ENCODE measurements at places on chromosomes 7 and 10.

DNA sequence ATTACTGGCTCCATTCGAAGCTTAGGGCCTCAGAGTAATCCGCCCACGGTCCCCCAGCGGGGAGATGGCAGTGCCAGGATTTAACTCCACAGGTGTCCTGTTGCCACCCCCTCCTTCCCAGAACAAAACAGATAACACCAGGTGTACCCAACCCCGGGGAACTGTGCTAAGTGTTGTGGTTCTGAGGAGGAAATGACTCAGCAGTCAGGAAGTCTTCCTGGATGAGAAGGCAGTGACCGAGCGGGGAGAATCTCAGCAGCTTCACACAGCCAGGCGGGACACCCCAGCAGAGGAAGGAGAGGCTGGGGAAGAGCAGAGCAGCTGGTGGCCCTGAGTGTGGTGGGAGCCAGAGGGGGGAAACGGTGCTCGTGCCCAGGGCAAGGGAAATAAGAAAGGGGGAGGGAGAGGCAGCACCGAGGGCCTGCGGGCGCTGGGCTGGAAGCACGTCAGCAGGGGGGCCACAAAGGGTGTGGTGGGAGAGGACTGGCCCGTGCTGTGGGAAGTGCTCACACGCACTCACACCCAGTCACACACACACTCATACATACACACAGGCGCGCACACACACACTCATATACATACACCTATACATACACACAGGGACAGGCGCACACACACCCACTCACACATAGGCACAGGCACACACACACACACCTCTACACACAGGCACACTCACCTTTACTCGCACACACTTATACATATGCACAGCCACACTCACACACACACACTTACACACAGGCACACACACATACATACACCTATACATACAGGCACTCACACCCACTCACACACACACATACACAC, 59.8 kb upstream of the CHST15 start:
- peak; percentile 34 for DNase-seq

GRCh38 chr10:65294329-65294728, 1631.5 kb upstream of the LRRTM3 start:
- no peak for DNase-seq

DNA sequence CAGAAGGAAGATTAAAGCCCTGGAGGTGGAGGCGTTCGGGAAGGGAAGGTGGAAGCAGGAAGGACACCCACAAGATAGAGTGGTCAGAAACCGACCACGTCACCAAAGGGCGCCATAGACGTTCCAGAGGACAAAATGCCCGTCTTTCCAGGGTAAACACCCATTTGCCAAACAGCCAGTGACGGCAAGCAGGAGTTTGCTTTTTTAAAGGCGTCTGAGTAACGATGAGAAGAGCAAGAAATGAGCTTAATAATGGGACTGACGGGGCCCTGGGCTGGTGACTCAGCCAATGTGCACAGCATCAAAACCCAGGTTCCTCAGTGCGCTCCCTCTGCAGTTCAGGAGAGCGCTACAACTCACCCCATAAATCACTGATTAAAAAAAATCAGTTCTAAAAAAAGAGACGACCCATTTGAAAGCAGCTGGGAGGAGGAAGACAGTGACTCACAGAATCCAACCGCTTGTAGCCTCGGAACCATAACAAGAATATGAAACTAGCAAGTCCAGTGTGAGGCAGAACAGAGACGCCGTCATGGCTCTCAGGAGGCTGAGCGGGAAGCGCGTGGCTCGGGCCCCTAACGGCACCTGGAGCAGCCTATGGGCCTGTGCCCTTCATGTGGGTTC, 5.9 kb downstream of the DIP2C start:
- no peak for DNase-seq

- no peak for DNase-seq
Measured at GRCh38 chr7:47407821-47408674, 173.9 kb downstream of the TNS3 start.

- no peak for DNase-seq
Measured at GRCh38 chr7:158810846-158811245, 18.5 kb downstream of the ESYT2 start.

DNA sequence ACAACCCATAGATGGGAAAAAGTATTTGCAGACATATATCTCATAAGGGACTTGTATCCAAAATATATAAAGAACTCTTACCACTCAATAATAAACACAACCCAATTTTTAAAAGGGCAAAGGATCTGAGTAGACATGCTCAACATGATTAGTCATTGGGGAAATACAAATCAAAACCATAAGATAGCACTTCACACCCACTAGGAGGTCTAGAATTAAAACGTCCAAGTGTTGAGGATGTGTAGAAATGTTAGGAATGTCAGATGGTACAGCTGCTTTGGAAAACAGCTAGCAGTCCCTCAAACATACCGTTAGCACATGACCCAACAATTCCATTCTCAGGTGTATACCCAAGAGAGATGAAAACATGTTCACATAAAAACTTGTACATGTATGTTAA, 8.3 kb downstream of the PSTK start:
- DNase-seq, result no peak

GRCh38 chr7:28481091-28481926, 69.0 kb downstream of the CREB5 start:
- no peak for DNase-seq

GRCh38 chr10:16986082-16986405, 143.6 kb downstream of the CUBN start:
- no peak for DNase-seq

DNA sequence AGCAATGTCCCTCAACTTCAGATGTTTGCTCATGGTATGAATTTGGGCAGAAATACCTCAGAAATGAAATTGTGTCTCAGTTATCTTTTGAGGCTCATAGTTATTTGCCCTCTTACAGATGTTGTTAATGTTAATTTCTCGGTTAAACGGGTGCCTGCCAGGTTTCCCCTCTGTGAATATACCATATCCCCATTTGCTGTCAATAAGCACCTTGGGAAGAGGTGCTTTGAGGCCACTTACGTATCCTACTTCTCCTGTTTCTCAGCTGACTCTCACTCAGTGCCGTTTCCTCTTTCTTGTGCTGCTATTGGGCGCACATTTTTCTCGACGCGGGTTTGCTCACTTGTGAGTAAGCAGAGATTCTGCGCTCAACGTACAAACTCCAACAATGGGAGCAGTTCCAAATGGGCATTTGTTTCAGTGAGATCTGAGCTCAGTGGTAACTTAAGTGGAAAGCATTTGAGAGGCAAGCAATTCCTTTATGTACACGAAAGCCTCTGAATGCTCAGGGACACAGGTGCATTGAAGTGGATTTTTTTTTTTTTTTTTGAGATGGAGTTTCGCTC, 34.8 kb upstream of the JAKMIP3 start:
- DNase-seq, result no peak

DNA sequence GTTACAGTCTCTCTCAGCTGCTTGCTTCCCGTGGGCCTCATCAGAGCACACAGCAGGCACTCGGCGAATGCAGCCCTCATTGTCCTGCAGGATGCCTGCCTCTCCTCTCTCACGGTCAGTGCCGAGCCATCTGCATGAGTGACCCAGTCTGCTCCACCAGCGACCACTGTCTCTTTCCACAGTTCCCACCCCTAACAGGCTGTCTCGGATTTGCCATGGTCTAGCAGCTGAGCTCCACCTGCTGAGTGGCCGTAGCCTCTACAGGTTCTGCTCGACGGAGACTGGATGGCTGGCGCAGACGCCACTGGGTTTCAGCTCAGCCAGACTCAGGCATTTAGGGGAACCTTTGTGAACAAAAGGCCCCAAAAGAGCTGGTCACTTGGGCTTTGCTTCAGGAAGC, 209.4 kb upstream of the FOXK1 start:
- no peak for DNase-seq

DNA sequence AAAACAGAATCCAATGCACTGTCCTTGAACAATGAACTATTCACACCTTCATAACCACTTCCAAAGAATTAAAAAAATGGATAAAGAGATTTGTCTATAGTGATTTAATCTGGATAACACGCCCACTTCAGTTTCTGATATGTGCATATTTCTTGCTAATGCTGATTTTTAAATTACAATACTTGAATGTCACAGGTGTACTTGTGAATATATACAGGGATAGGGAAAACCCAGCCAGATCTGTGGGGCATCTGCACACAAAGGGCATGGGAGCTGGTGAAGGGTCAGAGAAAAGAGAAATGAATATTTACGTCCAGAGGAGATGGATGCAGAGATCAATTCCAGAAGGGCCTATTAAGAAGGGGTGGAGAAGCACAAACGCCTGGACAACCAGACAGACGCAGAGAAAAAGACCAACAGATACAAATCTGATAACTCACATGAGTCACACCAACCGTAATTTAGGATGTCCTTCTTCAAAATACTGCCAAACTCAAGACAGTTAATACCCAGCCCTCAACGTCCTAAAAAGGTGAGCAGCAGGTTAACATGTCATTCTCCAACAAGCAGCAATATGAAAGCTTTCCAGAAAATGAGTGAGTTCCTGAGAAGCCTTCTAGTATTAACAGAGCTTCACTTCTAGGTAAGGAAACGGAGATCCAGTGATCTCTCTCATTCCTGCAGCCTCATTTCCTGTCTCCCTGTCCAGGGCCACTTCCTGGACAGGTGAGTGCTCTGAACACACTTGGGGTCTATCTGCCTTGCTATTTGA, 41.9 kb downstream of the PIP4K2A start:
- no peak for DNase-seq

DNA sequence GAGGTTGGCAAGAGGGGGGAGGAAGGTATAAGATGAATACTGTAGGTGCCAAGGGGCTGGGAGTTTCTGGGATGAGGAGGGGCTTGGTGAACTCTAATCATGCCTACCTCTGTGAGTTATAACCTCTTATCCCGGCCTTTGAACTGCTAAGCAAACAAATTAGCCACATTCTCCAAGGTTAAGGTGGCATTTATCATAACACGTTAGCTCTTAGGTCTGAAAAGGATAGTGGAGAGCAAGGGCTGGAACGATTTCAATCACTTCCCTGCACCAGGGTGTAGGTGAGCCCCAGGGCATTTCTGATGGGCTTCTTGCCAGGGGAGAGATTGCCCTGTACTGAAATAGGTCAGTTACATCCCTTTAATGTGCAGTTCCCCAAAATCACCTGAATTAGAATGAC, 28.6 kb upstream of the DMBT1 start:
- DNase-seq, result no peak

DNA sequence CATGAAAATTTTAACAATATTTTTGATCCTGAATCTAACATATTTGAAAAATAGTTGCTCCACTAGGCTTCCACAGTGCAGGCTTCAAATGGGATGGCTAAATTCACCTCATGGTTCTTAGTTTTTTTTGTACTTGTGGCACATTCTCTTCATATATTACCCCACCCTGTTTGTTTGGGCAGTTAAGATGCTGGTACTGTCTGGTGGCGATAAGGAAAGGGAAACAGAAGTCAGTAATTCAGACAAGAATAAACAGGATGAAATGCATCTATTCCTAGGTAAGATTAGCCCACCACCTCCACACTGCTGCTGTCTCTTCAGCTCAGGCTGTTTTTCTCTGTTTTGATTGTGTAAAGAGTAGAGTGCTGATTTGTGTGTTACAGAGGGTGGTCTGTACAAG, 44.2 kb downstream of the GLRX3 start:
- no peak for DNase-seq

- DNase-seq, result no peak
Measured at GRCh38 chr7:106855540-106856132, 9.4 kb upstream of the PIK3CG start.

DNA sequence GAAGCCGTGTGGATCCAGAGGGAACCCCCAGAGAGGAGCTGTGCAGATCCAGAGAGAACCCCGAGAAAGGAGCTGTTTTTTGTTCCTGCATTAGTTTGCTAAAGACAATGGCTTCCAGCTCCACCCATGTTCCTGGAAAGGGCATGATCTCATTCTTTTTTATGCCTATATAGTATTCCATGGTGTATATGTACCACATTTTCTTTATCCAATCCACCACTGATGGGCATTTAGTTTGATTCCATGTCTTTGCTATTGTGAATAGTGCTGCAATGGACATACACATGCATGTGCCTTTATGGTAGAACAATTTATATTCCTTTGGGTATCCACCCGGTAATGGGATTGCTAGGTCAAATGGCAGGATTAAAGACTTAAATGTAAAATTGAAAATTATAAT, 95.4 kb upstream of the RHEB start:
- no peak for DNase-seq

DNA sequence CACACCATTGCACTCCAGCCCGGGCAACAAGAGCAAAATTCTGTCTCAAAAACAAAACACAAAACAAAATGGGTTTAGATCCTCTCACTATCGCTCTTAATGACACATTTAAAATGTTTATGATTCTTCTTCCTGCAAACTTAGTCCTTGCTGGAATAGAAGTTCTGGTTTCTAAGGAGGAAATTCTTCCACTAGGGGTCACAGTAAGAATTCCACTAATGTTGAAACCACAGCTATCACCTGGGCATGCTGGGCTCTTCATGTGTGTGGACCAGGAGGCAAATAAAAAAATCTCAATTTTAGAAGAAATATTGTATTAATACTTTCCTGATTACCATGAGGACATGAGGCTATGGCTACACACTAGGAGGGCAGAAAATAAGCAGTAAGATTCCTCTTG, 915.8 kb downstream of the TYW1 start:
- DNase-seq, result no peak

Measured in CD4-positive, alpha-beta T cell (primary cell).